ENCODE measurements at places on chromosomes 4 and X.

DNA sequence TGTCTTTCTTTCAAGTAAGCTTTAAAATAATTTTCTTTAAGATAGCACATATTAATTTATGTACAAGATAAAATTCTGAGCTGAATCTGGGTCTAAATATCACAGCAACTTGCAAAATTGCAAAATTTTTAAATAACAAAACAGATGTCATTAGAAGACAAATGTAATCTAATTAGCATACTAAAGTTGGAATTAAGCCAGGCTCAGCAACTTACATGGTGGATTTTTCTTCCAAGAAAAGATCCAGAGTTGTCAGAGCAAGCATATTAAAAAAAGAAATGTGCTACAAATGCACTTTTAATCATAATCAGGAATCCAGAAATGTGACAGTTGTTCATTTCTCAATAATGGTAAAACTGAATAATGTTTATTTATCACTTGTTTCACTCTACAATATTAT, 906.9 kb upstream of the INTU start:
- DNase-seq = no peak

- DNase-seq = no peak
These were observed 18.7 kb downstream of the TXLNG start for GRCh38 chrX:16804923-16805464.

GRCh38 chr4:53541577-53542206, 49.6 kb downstream of the LNX1 start:
- no peak for DNase-seq

DNA sequence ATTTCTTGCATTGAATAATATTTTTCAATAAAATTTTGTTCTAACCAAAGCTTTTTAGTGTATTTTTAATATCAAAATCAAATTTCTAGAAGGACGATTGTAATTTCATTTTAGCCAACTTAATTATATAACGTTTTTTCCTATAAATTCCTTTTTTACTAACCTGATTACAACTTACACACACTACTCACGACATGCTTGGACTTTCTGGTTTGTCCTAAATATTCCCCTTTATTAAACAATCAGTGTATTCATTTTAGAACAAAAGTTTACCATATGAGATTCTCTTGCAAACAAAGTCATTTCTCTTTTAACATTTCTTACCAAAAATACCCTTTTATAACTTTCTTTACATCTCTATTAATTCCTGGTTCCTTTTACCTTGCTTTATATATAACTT, 173.7 kb downstream of the PWWP3B start:
- no peak for DNase-seq

Measured in inflammatory macrophage treated with lipopolysaccharide for 1 hour (primary cell).